Activated gamma-delta T cell treated with Interleukin-2 at 50 U/mL for 16 hours (primary cell): ENCODE measurements at places on chromosomes 16 and 17.

- DNase-seq: no peak
These were observed 166.9 kb downstream of the LGALS9B start for GRCh38 chr17:20300436-20300934.

DNA sequence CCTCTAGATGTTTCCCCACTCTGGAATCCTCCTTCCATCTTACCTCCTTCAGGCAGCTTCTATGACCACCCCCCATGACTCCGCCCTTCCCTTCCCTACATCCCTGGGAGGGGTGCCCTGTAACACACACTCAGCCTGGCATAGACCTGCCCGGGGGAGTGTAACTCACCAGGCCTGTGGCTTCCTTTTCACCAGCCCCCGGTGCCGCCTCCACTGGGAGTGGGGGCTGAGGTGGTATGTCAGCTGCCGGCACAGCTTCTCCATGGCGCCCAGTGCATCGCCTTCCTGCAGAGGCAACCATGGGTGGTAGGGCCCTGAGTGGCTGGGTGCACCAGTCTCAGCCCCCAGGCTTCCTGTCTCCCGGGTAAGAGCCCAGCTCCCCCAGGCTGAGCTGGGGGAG lies 32.3 kb downstream of the TRPV2 start:
- DNase-seq: no peak

DNA sequence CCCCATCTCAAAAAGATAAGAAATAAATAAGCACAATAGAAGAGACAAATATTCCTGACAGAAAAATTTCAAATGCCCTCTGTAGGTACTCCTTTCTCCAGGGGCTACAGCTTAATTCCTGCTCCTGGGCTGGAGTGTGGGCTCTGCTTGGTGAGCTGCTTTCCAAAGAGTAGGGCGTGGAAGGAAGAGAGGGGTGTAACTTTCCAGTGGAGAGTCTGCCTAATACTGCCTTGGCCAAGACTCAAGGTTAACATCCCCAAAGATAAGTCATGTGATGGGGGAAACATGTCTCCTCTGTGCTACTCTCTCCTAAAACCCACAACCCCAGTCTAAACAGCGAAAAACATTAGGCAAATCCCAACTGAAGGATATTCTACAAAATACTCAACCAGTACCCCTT lies 42.7 kb downstream of the TMC5 start:
- no peak for DNase-seq

DNA sequence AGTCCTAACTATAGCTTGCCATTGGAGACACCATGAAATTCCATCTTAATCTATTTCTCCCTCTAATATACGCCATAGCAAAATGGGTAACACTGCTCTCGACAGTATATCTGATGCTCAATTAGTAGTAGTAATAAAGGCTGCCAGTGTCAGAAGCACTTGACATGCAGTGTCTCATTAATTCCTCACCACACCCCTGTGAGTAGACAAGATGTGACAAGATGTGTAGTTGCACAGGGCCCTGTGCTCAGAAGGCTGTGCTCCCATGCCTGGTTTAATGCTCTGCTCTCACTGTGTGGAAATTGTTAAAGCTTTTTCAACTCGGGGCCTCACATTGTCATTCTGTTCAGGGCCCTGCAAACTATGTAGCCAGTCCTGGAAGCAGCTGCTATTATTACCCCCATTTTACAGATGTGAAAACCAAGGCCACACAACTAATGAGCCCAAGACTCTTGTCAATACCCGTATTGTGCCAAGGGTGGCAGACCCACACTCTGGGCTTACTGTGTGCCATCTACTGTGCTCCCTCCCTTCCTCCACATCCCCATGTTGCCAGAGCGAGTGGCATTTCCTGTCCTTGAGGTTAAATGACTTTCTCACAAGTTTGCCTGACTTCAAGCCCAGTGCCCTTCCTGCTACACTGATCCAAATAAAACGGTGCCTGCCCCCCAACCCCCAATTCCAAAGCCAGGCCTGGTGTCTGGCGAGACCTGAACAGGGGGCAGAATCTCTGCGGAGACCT lies 287.3 kb upstream of the CCL2 start:
- no peak for DNase-seq

DNA sequence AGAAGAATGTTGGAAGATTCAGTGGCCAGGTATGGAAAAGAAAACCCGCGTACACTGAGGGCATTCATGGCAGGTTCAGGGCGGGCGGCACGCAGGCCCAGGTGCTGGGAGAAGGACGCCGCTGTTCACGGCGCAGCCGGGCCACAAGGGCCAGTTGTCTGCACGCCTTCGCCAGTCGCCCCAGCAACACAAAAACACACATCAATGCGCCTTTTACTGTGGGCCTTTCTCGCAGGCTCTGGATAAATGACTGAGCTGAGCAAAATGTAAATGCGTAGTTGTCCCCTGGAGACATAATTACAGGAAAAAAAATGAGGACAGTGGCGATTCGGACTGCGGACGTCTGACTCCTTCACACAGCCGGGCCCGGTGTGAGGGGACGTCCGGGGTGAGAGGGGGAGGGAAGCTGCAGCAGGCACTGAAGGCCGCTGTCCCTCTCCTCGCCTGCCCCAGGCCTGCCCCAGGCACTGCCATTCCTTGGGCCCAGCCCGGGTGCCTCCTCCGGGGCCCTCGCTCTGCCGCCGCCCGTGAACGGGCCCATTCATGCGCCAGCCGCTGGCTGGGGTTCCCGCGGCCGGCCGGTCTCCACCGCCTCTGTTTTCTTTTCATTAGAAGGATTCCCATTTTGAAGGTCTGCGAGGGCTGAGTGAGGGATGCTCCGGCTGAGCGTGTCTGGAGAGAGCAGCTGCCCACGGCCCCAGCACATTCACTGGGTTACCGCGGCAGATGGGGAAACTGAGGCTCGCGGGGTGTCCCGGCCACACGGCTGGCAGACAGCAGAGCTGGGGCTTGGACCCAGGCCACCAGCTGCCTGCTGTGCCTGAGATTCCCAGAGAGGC lies 6.5 kb upstream of the ZNF469 start:
- no peak for DNase-seq

DNA sequence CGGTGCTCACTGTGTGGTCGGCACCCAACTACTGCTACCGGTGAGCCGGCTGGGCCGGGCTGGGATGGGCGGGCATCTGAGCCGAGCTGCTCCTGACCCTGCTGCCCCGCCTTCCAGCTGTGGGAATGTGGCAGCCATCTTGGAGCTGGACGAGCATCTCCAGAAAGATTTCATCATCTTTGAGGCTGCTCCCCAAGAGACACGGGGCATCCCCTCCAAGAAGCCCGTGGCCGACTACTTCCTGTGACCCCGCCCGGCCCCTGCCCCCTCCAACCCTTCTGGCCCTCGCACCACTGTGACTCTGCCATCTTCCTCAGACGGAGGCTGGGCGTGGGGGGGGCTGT lies 6.9 kb downstream of the TBX6 start:
- DNase-seq: no peak

- DNase-seq: no peak
These were observed 31.5 kb upstream of the B4GALNT2 start for GRCh38 chr17:49101054-49101534.
